CD4-positive, alpha-beta T cell treated with Interleukin-4 for 4 hours (primary cell): ENCODE measurements at places on chromosomes 16 and 17.
A peak's percentile ranks its signal among the peaks of the same experiment; 100 is the strongest.

GRCh38 chr17:69679829-69680228, 265.3 kb downstream of the MAP2K6 start:
- no peak for DNase-seq

GRCh38 chr17:64103391-64104364, 26.3 kb downstream of the ERN1 start:
- DNase-seq = no peak

GRCh38 chr16:56356276-56357240, 68.8 kb downstream of the AMFR start:
- peak; percentile 54 for DNase-seq

DNA sequence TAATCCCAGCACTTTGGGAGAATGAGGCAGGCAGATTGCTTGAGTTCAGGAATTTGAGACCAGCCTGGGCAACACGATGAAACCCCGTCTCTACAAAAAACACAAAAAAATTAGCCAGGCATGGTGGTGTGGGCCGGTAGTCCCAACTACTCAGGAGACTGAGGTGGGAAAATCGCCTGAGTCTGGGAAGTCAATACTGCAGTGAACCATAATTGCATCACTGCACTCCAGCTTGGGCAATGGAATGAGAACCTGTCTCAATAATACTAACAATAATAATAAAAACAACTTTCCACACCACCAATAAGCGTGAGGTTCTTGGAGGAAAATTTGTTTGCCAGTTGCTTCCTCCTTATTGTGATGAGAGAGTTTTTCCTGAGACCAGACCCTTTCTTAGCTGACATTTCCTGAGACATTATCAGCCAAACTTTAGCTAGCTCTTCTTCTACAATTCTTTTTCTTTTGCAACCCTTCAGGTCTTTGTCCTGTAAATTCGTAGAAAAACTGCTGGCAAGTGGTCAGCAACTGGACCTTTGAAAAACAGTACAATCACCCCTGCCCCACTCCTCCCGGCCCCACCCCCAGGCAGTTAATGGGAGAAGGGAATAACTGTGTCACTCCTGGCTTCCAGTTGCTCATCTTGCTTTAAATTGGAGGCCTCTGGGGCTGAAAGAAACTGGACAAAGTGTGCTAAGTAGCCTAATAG, 3.5 kb upstream of the EZH1 start:
- no peak for DNase-seq

DNA sequence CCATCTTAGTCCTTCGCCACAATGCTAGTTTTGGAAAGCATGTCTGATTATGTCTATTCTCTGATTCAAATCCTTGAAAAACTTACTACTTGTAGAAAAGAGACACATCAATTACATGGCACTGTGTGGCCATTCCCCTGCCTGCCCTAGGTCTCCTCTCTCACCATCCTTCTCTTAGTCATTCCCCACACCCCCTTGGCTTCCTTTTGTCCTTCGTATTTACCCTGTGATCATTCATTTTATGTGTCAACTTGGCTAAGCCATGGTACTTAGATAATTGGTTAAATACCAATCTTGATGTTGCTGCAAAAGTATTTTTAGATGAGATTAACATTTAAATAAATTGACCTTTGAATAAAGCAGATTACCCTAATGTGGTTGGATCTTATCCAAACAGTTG, 122.9 kb upstream of the CDH11 start:
- DNase-seq = no peak

- DNase-seq = no peak
These were observed 150.4 kb upstream of the IRX5 start for GRCh38 chr16:54780266-54780665.

GRCh38 chr16:8481810-8482209, 108.5 kb downstream of the TMEM114 start:
- no peak for DNase-seq

DNA sequence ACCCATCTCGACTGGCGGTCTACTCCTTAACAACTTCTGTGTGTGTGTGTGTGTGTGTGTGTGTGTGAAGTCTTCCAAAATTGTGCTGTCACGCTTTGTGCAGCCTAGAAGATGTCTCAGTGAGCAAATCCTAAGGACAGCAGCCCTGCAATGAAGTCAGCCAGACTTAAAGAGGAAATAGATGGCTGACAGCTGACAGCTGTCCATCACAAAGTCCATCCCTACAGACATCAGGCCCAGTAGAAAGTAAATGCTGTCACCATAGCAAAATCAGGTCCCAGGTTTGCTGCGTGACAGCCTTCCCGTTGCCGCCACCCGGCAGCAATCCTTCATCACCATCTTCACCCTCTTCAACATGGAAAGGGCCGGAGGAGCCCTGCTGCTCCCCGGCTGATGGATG, 416.0 kb downstream of the SOX9 start:
- DNase-seq = no peak

DNA sequence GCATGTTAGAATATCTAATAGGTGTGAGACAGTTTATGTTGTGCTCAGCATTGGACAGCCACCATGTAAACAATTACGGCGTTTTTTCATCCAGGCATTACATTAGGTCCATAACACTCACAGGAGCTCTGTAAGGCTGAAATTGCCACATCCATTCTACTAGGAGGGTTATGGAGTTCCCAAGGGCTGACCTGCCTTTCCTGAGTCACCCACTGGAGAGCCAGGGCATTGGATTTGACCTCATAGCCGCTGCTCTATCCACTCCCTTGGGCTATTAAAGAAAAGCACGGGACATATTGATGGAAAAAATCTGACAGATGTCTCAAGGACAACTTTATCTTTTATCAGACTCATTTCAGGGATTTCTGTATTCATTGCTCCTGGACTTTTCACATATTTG, 306.3 kb upstream of the HSBP1 start:
- DNase-seq = no peak

DNA sequence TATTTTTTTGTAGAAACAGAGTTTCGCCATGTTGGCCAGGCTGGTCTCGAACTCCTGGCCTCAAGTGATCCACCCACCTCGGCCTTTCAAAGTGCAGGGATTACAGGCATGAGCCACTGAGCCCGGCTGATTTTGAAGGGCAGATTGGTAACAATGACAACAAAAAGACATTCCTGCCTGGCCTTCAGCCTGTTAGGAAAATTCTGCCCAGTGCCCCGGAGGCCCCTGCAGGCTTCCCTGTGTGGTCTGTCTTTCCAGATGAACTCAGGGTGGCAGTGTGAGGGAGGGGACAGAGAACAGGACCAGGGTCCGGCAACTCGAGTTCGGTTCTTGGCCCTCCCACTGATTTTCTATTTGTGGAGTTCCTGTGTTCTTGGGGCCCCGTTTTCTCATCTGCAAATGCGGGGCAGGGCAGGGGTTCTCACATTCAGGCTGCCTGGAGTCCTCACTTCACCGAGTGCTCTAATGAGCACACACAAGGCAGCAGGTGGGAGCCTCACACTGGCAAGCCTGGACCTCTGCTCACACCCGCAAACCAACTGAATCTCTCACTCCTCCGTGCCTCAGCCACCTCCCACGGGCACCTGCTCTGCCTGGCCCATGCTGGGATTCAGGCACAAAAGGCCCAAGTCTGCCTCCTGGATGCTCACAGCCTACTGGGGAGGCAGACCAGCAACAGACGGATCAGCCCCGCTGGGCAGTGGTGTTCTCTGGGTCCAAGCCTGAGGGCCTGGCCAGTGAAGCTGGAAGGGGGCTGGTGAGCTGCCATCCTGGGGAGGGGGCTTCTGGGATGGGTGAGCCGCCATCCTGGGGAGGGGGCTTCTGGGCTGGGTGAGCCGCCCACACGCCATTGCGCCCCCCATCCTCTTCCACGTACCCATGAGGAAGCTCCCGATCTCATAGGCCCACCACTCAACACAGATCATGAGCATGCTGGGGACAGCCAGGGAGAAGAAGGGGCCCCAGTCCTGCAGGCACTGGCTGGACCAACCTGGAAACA, 10.3 kb downstream of the SLC47A2 start:
- no peak for DNase-seq

- no peak for DNase-seq
These were observed 4.9 kb downstream of the MYLK3 start for GRCh38 chr16:46743232-46743719.

GRCh38 chr17:28635506-28635905, 9.5 kb downstream of the BLTP2 start:
- no peak for DNase-seq

DNA sequence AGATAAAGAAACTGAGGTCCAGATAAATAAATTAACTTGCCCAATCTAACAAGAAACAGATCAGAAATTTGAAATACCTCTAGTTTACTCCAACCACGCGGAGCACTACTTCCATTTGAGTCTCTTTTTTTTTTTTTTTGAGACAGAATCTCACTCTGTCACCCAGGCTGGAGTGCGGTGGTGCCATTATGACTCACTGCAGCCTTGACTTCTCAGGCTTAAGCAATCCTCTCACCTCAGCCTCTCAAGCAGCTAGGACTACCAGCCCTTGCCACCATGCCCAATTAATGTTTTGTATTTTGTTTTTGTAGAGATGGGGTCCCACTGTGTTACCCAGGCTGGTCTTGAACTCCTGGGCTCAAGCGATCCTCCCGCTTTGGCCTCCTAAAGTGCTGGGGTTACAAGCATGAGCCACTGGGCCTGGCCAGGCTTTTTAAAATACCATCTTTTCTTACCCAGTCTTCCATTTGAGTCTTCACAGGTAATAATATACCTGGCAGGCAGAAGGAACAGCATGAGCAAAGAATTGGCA, 3.3 kb upstream of the NACA2 start:
- no peak for DNase-seq

DNA sequence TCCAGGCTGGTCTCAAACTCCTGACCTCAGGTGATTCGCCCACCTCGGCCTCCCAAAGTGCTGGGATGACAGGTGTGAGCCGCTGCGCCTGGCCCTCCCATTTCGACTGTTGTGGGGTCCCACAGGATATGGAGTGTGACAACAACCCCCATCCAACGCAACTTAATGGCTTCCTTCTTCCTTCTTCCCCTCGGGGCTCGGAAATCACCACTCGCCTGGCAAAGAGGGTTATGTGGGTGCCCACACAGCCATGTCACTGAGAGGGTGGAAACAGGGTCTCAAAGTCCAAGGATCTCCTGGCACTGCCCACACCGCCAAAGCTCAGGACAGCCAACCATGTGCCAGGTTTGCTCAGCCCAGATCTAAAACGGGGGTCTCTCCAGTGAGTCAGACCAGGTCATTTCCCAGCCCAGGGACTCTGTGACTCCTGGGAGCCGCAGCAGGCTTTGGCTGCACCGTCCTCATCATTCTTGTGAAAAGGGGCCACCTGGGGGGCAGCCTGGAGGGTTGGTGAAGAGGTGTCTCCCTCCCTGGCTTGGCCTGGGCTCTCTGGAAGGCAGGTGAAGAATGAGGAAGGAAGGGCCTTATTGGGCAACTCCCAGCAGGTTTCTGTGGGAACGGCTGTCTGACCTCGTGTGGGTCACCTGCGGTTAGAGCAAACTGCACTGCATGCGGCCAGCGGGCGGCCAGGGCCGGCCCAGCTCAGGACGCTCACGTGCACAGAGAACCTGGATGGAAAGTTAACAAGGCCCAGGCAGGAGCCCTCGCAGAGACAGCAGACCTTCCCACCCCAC, 25.3 kb upstream of the LITAF start:
- no peak for DNase-seq

DNA sequence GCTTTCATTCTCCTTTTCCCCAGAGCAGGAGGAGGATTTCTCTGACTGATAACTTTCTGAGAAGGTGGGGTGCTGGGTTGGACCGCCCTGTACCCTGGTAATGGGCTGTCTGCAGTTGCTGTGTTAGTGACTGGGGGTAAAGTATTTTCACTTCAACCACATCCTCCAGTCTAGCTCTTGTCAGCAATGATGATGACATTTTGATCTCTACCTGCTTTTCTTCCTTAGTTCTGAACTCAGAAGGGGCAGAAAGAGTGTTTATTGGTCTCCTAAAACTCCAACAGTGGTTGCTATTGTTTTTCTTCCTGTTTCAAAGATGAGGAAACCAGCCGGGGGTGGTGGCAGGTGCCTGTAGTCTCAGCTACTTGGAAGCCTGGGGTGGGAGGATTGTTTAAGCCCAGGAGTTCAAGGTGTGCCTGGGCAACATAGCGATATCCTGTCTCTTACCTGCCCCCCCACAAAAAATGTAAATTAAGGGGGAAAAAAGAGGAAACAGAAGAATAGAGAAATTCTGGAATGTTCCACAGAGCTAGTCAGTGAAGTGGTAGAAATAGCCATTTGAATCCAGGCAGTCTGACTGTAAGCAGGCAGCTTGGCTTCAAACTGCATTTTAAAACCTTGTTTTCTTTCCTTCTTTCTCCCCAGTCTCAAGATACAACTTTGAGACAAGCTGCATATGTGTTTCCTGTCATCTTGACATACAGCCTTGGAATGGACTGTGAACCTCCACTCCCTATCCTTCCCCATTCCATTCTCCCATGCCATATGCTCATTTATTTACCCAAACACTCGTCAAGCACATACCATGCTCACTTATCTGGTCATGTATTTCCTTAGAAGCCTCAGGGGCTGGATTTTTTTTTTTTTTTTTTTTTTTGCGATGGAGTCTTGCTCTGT, 3.3 kb upstream of the N4BP1 start:
- peak; percentile 90 for DNase-seq

DNA sequence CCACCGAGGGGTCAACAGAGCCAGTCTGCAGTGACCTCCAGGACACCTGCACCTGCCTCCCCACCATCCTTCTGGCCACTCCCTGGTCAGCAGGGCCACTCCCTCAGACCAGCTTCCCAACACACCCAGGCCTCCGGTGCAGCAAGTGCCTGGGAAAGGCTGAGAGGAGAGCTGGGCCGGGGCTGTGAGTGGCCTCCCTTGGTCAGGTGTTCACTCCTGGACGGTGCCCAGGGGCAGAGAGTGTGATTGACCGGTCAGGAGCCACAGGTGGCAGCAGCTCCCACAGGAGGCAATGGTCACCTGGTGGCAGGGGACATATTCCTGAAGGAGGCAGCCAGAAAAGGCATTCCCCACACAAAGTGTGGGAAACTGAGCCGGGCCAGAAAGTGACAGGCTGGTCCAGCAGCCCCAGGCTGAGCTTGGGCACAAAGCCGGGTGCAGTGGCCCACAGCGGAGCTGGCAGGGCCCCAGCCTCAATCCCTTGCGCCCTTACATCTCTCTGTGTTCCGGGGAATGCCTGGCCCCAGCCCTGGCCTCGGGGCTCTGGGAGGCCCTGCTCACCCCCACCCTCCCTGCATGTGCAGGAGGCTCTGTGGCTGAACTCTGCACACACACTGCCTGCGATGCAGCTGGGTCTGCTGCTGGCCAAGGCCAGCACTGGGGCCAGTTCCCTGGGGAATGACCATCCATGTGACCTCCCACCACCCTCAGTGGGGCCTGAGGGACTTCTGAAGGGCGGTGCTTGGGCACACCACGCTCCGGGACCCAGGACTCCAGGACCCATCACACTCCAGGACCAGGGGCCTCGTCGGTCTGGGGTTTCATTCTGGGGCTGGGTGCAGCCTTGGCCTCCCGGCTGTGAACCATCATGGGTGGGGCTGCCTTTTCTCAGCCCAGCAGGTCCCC, 1.2 kb upstream of the C17orf99 start:
- DNase-seq = no peak

- peak; percentile 68 for DNase-seq
These were observed 12.6 kb downstream of the THRA start for GRCh38 chr17:40075201-40075941.

DNA sequence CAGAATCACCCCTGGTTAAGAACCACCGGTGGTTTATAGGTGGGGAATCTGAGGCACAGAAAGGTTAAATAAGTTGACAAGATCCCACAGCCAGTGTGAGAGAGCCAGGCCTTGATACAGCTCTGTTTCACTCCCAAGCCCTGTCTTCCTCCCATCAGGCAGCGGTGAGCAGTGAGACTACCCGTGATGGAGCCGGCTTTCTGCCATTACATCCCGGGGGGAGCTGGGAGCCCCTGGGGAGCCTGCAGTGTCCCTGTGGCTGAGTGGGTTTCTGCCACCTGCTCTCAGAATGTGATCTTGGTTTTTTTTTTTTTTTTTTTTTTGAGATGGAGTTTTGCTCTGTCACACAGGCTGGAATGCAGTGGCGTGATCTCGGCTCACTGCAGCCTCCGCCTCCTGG, 66.4 kb downstream of the ABCC1 start:
- DNase-seq = no peak

- no peak for DNase-seq
These were observed 177.1 kb downstream of the HS3ST4 start for GRCh38 chr16:25868706-25869370.
